ENCODE measurements at places on chromosomes 1 and 21.

DNA sequence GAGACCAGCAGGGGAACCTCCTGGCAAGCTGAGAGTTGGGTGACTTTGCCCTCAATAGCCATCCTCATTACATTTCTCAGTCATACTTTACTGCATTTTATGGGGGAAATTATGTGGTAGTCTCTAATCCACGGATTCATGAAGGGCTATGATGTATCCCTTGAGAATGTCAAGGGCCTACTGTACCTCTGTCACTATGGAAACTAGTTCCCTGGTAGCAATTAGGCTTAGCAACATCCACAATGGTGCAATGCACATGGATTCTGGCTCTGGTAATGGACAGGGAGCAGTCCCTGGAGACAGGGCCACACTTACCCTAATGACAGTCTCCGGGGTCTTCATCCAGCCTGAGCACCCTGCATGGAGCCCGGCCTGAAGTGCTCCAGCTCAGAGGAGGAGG lies 26.5 kb downstream of the LRRN2 start:
- peak; percentile 4 for DNase-seq

GRCh38 chr1:160607011-160607671 lies 27.8 kb upstream of the CD84 start:
- peak; percentile 66 for DNase-seq

DNA sequence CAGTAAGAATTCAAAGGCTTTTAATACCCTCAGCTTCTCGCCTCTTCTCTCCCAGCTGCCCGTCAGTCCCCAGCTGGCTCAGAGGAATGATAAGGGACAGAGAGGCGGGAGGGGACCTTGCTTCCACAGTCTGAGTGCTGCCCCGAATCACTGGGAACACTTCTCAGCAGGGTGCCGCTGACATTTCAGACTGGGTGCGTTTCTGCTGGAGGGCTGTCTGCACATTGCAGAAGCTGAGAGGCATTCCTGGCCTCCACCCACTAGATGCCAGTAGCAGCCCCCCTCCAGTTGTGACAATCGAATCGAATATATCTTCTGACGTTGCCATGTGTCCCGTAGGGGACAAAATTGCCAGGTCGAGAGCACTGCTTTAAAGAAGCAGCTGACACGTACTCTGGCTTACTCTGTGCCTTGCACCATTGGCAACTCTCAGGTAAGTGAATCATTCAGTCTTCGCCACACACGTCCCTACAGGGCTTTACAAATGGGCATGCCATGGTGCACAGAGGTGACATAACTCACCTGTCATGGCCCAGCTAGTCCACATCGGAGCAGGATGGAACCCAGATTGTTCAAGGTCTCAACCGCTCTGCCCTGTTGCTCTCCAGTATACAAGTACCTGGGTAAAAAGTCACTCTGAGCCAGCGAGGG lies 23.9 kb downstream of the CTNNBIP1 start:
- no peak for DNase-seq

DNA sequence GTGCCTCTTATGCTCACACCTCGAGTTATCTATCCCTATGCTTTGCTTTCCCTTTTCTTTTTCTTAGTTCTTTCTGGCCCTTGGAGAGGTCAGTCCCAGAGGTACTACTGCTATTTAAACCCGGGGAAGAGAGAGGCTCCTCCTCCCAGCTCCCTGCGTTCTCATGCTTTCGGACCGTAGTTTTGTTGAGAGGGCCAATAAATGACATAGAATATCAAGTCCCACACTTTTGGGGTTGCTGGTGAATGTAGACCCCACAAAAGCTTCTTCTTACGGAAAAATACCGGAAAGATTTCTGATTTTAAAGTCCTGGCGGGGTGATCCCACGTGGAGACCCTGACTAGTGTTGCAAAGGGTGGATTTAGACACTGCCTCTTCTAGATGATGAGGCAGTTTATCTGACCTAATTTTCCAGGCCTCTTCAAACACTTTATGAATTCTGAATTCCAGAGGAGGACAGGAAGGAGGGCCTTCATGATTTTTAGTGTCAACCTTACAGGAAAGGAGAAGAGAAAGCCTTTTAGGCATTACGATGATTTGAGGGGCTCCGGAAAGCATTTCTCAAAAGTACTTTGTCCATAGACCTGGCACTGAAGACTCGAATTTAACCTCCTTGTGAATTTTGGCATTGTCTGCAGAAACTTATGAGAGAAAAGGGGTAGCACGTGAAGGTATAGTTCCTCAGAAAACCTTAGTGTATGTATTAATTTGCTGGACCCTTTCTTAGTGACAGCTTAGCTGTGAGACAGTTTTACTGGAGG lies 694 bp downstream of the TMEM167B start:
- DNase-seq: peak; percentile 55

DNA sequence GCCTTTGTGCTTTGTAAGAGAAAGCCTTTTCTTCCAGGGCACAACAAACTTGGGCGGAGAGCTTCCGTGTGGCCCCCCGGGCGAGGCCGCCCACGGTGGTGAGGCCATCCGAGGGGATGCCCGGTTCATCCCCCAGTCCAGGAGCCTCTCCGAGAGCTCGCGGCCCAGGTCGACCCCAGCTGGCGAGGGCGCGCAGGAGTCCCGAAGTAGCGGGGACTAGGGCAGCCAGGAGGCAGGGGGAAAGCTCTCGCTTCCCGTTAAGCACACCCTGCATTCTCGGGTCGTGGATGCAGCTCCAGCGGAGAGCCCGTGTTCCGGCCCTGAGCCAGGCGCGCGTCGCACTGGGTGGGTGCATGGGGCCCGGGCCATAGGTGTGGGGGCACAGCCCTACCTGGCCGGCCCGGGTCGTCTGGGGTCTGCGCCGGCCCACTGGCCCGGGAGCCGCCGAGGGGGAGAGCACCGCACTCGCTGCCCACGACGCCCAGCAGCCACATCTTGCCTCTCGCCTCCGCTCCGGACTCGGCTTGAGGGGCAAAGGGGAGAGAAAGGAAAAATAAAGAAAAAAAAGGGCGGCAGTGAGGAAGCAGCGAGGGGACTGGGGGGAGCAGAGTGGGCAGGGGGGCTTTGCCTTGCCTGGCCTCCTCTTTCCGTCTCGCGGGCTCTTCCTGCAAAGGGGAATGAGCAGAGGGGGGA lies 1.8 kb downstream of the RNF220 start:
- peak; percentile 12 for DNase-seq

DNA sequence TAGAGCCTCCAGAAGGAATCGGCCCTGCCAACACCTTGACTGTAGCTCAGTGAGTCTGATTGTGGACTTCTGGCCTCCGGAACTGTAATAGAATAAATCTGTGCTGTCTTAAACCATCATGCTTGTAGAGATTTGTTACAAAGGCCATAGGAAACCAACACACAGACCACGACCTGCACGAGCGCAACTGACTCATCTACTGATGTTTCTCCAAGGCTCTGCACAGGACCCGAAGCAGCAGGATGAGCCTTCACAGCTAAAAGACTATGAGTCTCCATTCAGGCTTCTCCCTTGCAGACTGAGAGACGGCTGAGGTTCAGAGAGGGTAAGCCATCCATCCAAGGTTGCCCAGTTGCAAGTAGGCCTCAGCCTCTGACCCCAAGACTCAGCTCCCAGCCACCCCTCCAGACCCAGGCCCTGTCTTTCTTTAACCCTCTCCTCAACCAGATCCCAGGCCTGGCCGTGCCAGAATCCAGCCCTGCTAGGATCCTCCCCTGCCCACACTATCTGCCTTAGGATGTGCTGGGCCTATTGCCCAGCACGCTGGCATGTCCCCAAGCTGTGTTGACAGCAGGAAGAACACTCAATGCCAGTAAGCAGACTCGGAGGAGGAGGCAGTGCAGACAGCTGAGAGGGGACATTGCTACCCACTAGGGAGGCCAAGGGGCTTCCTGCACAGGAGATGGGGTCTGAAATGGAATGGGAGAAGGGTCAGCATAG lies 109.0 kb downstream of the HMGB4 start:
- DNase-seq: no peak
